ENCODE measurements at places on chromosomes 13 and 19. TPM values are rescaled to one million over a fixed set of nuclear protein-coding genes. Genes with fewer than 3 reads are reported as not detected.

The C5AR1 gene
- total RNA-seq, result 0.65 TPM

The METTL21C gene
- not detected for total RNA-seq

The NHLRC3 gene
- total RNA-seq, result 23.5 TPM

The TMEM255B gene
- total RNA-seq, result 0.89 TPM

The CDC42EP5 gene
- 85.4 TPM for total RNA-seq

The CLC gene
- not detected for total RNA-seq

The NCAN gene
- total RNA-seq, result not detected

The CCDC169 gene
- 0.60 TPM for total RNA-seq

The VSTM1 gene
- total RNA-seq, result not detected

The COG3 gene
- total RNA-seq, result 27.4 TPM

The CPB2 gene
- not detected for total RNA-seq

The BCKDHA gene
- 12.5 TPM for total RNA-seq

The NR2F6 gene
- 44.2 TPM for total RNA-seq

The CATSPERD gene
- not detected for total RNA-seq

The ZNF264 gene
- total RNA-seq, result 36.8 TPM

The KCNN4 gene
- total RNA-seq, result 0.64 TPM

The RGS9BP gene
- 0.86 TPM for total RNA-seq

The TNNT1 gene
- total RNA-seq, result not detected

The ZNF540 gene
- 1.9 TPM for total RNA-seq

The FLT3 gene
- total RNA-seq, result not detected

The C19orf73 gene
- 3.4 TPM for total RNA-seq

The DZIP1 gene
- 45.0 TPM for total RNA-seq

The URAD gene
- total RNA-seq, result not detected

The GPR12 gene
- not detected for total RNA-seq

The SULT2A1 gene
- total RNA-seq, result not detected

The FFAR2 gene
- not detected for total RNA-seq

The OR7C1 gene
- total RNA-seq, result not detected

The GPR4 gene
- not detected for total RNA-seq

The SRRM5 gene
- 0.35 TPM for total RNA-seq

The CILP2 gene
- total RNA-seq, result 0.63 TPM

The ZNF600 gene
- total RNA-seq, result 10.2 TPM

The HCN2 gene
- 28.3 TPM for total RNA-seq

The CCNA1 gene
- total RNA-seq, result not detected

The FCAR gene
- not detected for total RNA-seq

The RUBCNL gene
- total RNA-seq, result 0.78 TPM

The SLC17A7 gene
- total RNA-seq, result 0.34 TPM

The SERPINE3 gene
- not detected for total RNA-seq

The SHC2 gene
- total RNA-seq, result 61.7 TPM

The TMEM145 gene
- total RNA-seq, result 0.21 TPM

The KLK14 gene
- total RNA-seq, result not detected

The KL gene
- total RNA-seq, result not detected

The TTC9B gene
- total RNA-seq, result not detected

The SCEL gene
- not detected for total RNA-seq

The ICAM4 gene
- total RNA-seq, result not detected

The NFIX gene
- total RNA-seq, result 93.7 TPM

The F10 gene
- total RNA-seq, result 1.8 TPM

The POSTN gene
- total RNA-seq, result 349 TPM

The S1PR5 gene
- total RNA-seq, result 0.83 TPM

The ZNF492 gene
- not detected for total RNA-seq

The ZNF471 gene
- total RNA-seq, result not detected

The FXYD1 gene
- not detected for total RNA-seq

The SYNGR4 gene
- not detected for total RNA-seq

The MISP gene
- total RNA-seq, result 1.1 TPM

The FCHO1 gene
- 0.56 TPM for total RNA-seq

The EGLN2 gene
- total RNA-seq, result 104 TPM

The C19orf33 gene
- not detected for total RNA-seq

The MCEMP1 gene
- not detected for total RNA-seq

The OSCAR gene
- 0.32 TPM for total RNA-seq

The PROZ gene
- not detected for total RNA-seq
